ENCODE measurements at places on chromosomes 11 and 22. TPM values are rescaled to one million over a fixed set of nuclear protein-coding genes. Genes with fewer than 3 reads are reported as not detected.
A peak's percentile ranks its signal among the peaks of the same experiment; 100 is the strongest.

DNA sequence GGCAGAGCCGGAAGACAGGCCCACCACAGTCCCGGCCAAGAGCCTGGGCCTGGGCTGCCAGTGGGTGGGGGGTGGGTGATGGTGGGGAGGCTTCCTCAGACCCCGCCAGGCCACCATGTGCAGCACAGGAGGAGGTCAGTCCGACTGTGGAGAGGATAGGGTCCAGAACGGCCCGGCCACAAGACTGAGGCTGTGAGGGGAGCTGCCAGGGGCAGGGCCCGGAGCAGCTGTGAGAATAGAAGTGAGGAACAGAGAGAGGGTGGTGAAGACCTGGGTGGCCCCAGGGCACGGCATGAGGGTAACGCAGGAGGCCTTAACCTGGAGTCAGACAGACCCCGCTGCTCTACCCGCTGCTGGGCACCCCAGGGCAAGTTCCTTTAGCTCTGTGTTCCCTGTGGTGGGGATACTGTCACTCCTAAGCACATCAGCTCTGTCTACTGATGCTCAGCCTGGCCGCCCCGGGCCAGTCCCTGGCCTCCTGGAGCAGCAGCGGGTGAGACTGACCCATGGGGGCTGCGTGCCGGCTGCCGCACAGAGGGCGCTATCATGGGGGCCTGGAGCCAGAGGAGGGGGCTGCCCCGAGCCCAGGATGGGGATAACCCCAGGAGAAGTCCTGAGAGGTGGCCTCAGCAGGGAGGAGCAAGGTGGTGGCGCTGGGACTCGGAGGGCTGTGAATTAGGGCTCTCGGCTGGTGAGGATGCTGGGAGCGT is 1.7 kb downstream of the FERMT3 start:
- H3K27me3 ChIP-seq, result no peaks in the 10 kb centered on the region
- peaks cover 46% of the 10 kb centered on the region for H3K4me1 ChIP-seq
- DNase-seq, result no peak
- H3K4me3 ChIP-seq, result peak overlapping the region; percentile 47
- H3K27ac ChIP-seq, result peak overlapping the region; percentile 94

APOL4 gene
- 3.0 TPM for total RNA-seq

GRCh38 chr11:56632329-56632728 is 9.9 kb downstream of the OR5AP2 start:
- no peaks in the 10 kb centered on the region for H3K27me3 ChIP-seq
- H3K27ac ChIP-seq, result no peak overlapping the region
- H3K36me3 ChIP-seq, result no peaks in the 10 kb centered on the region
- DNase-seq, result no peak
- no peak overlapping the region for H3K4me3 ChIP-seq

DNA sequence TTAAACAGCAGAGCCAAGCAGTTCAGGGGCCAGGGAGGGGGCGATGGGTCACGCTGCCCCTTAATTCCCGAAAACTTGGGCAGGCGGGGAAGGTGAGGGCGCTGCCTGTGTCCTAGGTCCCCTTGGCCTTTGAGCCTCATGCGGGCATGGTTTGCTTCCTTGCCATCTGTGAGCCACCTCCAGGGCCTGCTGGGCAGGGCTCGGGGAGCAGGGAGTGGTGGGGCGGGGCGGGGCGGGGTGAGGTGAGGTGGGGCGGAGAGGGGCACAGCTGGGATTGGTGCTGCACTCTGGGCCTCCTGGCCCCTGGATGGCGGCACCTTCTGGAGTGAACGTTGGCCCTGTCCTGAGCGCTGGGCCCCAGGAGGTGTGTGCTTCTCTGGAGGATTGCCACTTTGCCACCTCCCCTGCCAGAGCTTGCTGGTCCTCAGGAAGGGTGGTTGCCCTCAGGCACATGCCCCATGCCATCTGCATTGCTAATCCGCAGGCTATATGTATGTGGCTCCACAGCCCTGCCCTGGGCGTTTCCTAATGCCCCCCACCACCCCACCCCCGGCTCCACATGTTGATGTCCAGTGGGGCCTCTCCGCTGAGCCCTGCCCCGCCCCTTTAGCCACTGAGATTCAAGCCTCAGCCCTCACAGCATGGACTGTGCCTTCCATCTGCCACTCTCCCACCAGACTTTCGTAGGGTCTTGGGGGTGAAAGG is 352.5 kb downstream of the TBC1D22A start:
- H3K4me3 ChIP-seq, result no peak overlapping the region
- no peaks in the 10 kb centered on the region for H3K4me1 ChIP-seq
- no peak for DNase-seq
- no peaks in the 10 kb centered on the region for H3K36me3 ChIP-seq

- H3K4me3 ChIP-seq, result no peak overlapping the region
- H3K36me3 ChIP-seq, result peaks cover 44% of the 10 kb centered on the region
- no peaks in the 10 kb centered on the region for H3K27me3 ChIP-seq
- DNase-seq, result peak; percentile 65
Measured at GRCh38 chr11:662689-663274, 25.7 kb downstream of the DRD4 start.

DNA sequence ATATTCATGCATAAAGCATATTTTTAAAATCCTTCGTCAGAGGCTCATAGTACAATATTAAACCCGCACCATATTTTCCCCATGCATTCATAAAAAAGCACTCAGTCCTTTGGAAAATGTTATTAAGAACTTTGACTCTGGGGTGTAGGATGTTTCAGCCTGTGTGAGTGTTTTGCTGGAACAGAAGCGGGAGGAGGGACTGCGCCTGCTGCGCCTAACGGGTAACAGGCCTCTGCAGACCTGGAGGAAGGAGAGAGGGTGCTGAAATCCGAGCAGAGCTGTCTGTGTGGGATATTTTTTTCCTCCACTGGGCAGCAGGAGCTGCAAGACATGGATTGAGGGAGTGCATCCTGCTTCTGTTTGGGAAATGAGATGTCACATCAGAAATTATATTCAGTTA is 483.0 kb downstream of the BRD1 start:
- H3K4me3 ChIP-seq, result no peak overlapping the region
- no peaks in the 10 kb centered on the region for H3K4me1 ChIP-seq
- peaks cover 38% of the 10 kb centered on the region for H3K27me3 ChIP-seq
- H3K36me3 ChIP-seq, result no peaks in the 10 kb centered on the region
- H3K27ac ChIP-seq, result no peak overlapping the region

GRCh38 chr22:39722501-39722900 is 151.9 kb downstream of the CACNA1I start:
- peaks cover 6% of the 10 kb centered on the region for H3K4me1 ChIP-seq
- DNase-seq, result no peak
- no peak overlapping the region for H3K4me3 ChIP-seq
- no peak overlapping the region for H3K27ac ChIP-seq

- no peak overlapping the region for H3K27ac ChIP-seq
- no peak overlapping the region for H3K4me3 ChIP-seq
- peaks cover 2% of the 10 kb centered on the region for H3K4me1 ChIP-seq
- DNase-seq, result no peak
- H3K36me3 ChIP-seq, result no peaks in the 10 kb centered on the region
Measured at GRCh38 chr11:66868726-66869566, 12.1 kb downstream of the LRFN4 start.

DNA sequence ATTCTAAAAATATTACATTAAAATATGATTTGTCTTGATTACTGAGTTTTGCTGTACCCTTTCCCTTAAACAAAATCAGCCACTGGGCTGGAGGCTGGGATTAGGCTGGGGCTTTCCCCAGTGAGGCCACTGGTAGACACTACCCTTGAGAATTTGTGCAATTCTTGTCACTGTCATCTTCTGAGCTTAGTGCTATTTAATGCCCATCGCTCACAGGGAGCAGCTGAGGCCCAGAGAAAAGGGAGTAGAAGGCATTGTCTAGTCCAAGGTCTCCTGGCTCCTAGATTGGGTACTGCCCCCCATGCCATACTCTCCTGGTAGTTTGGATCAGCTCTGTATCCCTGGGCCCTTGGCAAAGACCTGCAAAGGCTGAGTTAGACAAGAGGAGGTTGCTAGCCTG is 6.7 kb downstream of the CHRM1 start:
- no peaks in the 10 kb centered on the region for H3K27me3 ChIP-seq
- DNase-seq, result no peak
- H3K36me3 ChIP-seq, result no peaks in the 10 kb centered on the region

GRCh38 chr11:14725150-14725549 is 81.5 kb downstream of the PDE3B start:
- H3K4me1 ChIP-seq, result no peaks in the 10 kb centered on the region
- no peak overlapping the region for H3K27ac ChIP-seq
- no peak for DNase-seq
- H3K27me3 ChIP-seq, result no peaks in the 10 kb centered on the region

GRCh38 chr11:106695506-106695905 is 322.8 kb downstream of the GUCY1A2 start:
- no peak for DNase-seq
- H3K4me1 ChIP-seq, result no peaks in the 10 kb centered on the region
- no peaks in the 10 kb centered on the region for H3K27me3 ChIP-seq

DNA sequence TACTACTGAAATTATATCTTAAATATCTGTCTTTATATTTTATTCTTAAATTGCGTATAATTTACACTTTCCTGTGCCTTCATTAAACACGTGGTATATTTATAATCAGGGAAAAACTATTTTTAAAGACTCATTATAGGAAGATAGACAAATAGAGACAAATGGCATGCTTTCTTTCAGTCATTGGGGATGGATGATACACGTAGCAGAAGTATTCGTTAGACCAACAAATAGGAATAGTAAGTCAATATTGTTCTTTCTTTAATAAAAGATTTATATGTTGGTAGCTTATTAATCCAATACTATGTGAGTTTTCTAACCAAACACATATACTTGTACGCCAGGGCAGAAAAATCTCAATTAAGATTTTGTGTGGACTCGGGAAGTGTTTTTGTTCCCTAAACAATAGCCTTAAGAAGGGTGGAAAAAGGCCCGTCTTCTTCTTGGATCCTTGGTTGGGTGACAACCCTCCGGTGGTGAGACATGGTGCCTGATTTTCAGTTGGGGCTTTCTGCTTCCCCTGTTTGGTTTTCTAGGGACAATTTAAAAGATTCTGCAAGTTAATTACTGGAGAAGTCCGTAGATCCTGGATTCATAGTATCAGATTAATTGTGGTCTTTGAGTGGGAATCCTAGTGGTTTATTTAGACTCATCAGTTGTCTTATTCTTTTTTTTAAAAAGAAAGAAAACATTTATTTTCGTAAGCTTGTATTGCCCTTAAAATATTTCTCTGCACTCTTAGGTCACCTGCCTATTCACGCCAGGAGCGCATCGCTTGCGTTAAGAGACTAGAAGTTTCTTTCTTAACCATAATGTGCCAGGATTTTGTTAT is 83.5 kb upstream of the WNT7B start:
- H3K27me3 ChIP-seq, result no peaks in the 10 kb centered on the region
- H3K36me3 ChIP-seq, result no peaks in the 10 kb centered on the region
- no peak for DNase-seq
- H3K4me3 ChIP-seq, result peak overlapping the region; percentile 35
- H3K4me1 ChIP-seq, result peaks cover 93% of the 10 kb centered on the region

KIAA0930 gene
- 20.0 TPM for total RNA-seq

DNA sequence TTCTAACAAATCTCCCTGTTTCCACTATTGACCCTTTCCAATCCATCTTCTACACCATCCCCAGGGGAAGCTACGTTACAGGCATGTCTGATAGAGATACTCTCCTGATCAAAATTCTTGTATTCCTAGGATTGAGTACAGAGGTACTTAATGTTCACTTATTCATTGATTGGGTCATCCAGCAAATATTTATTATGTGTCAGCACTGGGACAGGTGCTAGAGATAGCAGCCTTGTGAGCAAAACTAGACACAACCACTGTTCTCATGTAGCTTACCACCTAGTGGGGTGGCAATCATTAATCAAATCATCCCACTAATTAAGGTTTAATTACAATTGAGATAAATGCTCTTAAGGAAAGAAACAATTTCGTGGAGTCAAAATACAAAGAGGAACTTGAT is 9.4 kb upstream of the RTCB start:
- no peak overlapping the region for H3K4me3 ChIP-seq
- DNase-seq, result no peak

DNA sequence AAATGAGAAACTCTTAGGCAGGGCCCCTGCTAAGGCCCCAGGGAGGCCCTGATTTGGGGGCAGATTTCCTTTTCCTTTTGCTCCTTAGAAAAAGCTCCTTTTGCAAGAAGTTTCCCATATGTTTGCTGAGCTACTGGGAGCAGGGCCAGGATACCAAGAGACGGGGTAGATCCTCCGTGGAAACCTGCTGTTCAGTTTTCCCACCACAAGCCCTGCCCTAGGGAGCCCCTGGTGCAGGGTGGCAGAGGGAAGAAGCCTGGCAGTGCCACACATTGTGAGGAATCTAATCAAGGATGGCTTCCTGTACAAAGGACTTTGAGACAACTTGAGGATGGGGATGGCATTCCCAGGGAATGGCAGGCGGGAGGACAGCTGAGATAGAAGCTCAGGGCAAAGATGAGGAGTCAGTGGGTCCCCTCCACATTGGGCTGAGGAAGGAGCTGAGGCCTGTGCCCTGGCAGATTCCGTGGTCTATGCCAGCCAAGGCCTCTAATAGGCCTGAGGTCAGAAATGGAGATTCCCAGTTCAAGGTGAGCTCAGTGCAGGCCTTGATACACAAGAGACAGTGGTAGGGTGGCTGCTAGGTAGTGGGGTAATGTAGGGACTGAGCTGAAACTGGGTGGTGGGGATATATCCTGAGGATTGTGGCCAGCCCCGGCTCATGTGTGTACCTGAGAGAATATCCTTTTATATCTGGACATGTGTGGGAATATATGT is 15.0 kb downstream of the TUB start:
- H3K36me3 ChIP-seq, result peaks cover 4% of the 10 kb centered on the region
- no peak overlapping the region for H3K27ac ChIP-seq
- no peaks in the 10 kb centered on the region for H3K4me1 ChIP-seq
- no peak overlapping the region for H3K4me3 ChIP-seq
- DNase-seq, result no peak
- H3K27me3 ChIP-seq, result no peaks in the 10 kb centered on the region

RAC2 gene
- total RNA-seq, result 37.1 TPM

DNA sequence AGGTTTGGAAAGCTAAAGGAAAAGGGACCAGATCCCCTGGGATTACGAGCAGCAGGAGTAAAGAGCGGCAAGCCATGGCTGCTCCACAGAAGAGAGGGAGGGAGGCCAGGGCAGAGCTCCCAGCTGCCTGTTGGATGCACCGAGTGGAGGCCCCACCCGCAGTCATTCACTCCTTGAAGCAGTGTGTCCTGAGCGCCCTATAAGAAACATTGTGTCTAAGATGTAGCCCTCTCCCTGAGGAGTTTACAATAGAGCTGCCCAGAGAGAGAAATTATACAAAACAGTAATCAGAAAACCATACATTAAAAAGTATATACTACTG is 54.7 kb upstream of the CSNK2A3 start:
- peaks cover 11% of the 10 kb centered on the region for H3K27me3 ChIP-seq
- H3K36me3 ChIP-seq, result no peaks in the 10 kb centered on the region
- H3K4me1 ChIP-seq, result peaks cover 9% of the 10 kb centered on the region

Measured in heart right ventricle (tissue), 16 donors.